ENCODE measurements at places on chromosomes 11 and 22.

DNA sequence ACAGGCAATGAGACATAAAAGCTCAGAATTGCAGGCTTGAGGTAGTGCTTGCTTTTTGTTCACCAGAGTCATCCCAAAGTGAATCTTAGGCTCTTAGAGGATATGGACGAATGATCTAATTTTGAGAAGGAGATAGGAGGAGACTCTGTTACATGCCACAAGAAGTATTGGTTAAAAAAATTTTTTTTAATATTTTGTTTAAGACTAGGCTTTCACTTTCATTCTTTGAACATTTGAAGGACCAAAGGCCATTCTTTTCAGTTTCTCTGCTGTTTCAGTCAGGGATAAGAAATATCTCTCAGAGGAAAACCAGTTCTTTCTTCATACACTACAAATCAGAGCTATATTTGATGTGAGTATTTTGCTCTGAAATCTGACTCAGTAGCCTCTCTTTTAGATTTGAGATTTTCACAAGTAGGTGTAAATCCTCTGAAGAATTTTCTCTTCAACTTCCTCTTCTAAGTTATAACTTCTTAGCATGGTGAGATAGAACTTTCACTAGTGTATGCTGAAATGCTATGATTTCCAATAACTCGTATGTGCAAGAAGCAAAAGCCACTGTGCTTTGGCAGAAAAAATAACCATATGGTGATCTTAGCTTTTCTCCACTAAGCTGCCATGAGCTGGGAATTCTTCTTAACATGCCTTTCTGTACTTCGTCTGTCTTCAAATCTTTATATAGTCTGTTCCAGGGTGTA is 24.1 kb upstream of the FAM181B start:
- DNase-seq, result no peak

DNA sequence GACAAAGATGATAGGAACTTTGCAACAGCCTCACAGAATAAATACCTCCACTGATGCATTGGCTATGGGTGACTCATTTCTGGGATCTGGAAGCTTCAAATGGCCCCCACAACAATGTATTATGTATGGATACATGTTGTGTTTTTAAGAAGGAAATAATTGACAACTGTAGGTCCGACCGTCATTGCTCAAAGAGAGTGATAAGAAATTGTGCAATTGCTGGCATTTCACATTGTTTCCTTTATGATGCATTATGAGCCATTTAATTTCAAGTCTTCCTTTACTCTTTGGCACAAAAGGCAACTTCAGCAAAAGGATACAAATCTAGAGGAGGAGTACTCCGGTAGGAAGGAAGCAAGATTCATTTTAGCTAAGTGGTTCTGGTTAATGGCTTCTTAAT is 2.0 kb downstream of the ANO3 start:
- DNase-seq, result no peak

GRCh38 chr22:40606306-40606705 is 30.2 kb downstream of the MRTFA start:
- no peak for DNase-seq

DNA sequence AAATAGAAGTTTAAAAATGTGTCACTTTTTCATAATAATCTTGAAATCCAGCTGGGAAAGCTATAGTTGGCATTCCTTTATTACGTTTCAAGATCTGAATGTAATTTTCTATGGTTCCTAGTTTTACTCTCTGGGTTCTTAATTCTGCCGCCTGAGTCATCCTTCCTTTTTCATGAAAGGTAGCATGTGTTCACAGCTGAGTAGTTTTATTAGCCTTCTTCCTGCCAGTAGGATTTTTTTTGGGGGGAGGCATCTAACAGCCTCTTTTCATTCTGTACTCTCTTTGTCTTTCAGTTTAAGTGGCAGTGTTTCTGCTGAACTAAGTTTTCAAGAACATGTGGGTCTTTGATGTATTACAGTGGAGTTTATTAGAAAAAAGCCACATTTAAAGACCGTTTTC is 36.5 kb downstream of the OR2AG2 start:
- peak; percentile 30 for DNase-seq

GRCh38 chr22:39458444-39459083 is 1.8 kb downstream of the MGAT3 start:
- no peak for DNase-seq

- DNase-seq, result peak; percentile 20
These were observed 85.0 kb upstream of the CLPB start for GRCh38 chr11:72519220-72519881.

DNA sequence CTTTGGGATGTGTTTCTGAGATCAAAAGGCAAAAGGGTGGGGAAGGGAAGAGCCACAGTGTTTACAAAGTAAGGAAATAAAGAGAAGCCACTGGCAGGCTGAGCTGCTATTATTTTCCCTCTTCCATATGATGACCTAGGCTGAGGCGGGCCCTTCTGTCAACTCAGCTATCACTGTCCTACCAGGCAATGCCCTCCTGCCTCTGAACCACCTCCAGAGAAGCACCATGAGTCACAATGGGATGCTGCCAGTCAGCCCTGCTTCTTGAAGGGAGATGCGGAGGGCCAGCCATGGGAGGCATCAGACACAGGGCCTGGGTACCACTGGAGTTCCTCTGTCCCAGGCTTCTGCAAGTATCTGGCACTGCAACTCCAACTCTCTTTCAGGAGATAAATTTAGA is 107.9 kb upstream of the BID start:
- no peak for DNase-seq

DNA sequence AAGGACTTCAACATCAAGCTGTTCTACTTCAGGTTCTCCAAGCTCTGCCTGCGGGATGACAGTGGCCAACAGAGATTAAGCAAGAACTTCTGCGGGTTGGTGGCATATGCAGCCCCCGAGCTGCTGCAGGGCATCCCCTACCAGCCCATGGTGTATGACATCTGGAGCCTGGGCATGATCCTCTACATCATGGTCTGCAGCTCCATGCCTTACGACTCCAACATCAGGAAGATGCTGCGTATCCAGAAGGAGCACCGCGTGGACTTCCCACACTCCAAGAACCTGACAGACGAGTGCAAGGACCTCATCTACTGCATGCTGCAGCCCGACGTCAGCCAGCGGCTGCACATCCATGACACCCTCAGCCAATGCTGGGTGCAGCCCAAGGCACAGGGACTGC is 2.8 kb upstream of the DGCR2 start:
- DNase-seq, result no peak

GRCh38 chr11:36431429-36432092 is 78.5 kb downstream of the TRAF6 start:
- no peak for DNase-seq

GRCh38 chr11:47916361-47916841 is 64.0 kb upstream of the PTPRJ start:
- DNase-seq, result no peak

- DNase-seq, result no peak
These were observed 10.0 kb upstream of the OR5M1 start for GRCh38 chr11:56624661-56625110.

DNA sequence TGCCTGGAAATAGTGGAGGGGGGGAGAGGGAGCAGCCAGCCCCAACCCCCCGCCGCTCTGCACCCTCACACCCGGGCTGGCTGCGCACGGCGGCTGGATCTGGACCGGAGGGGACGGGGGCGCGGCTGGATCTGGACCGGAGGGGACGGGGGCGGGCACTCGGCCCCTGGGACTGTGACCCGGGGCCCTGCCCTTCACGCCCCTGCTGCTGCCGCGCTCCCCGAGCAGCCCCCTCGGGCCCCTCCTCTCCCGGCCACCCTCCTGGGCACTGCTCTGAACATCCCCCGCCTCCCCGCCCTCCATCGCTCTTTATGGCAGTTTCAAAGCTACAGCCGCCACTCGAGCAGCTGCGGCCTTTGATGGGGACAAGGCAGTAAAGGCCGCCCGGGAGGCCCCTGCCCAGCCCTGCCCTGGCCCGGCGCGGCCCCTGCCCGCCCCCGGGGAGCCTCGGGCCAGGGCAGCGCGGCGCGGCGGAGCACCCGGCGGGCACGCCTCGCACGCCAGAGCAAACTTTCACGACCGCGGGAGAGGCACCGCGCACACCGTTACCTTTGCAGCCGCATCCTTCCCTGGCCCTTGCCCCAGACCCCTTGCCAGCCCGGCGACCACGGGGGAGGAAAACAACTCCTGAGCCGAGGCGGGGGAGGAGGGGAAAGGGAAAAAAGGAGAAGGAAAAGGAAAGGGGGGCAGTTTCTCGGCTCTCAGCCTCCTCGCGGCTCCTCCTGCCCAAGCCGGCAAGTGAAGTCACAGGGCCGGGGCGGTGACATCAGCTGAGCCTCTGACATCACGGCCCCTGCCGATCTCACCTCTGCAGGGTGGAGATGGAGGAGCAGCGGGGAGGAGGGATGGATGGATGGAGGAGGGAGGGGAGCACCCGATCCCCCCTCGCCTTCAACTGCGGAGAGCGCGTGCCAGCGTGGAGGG is 13.1 kb upstream of the TCF20 start:
- DNase-seq, result peak; percentile 47

GRCh38 chr11:12552692-12553091 is 121.5 kb upstream of the TEAD1 start:
- DNase-seq, result no peak

- DNase-seq, result no peak
These were observed 67.3 kb upstream of the PRR5 start for GRCh38 chr22:44634426-44635321.

DNA sequence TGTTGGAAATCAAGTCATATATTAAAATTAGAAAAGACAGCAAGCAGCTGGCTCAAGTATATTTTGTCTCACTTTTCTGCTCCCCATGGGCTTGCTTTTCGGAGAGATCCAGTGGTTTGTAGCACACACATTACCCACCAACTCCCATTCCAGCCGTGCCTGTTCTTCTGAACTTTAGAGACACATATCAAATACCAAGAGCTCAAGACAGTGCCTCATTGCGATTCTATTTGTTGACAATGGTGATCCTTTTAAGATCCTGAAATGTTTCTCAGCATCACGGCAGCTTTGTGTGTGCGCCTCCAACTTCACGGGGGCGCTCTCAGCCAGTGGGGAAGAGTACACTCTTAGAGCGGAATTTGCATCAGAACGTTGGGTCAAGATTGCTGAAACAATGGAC is 52.9 kb downstream of the BARX2 start:
- no peak for DNase-seq

- no peak for DNase-seq
These were observed 4.6 kb upstream of the MICAL3 start for GRCh38 chr22:18028817-18029527.

- DNase-seq, result no peak
These were observed 18.0 kb downstream of the MN1 start for GRCh38 chr22:27783436-27784119.

DNA sequence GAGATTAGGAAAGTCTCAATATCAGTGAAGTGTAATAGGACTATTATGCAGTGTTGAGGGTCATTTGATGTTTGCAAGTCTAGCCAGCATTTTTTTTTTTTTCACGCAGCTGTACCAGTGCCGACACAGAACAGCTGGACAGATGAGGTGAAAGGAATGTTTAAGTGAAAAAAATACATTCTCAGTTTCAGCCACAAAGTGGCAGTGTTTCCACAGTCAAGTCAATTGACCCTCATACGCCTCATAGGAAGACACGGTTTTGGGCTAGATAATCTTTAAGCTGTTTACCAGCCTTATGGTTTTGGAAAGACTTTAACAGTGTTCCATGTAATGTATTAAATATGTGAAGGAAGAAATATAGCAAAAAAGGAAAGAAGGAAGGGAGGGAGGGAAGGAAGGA is 349.9 kb upstream of the ANO3 start:
- DNase-seq, result no peak

- DNase-seq, result no peak
These were observed 150.0 kb downstream of the ADAMTS15 start for GRCh38 chr11:130598433-130598832.

DNA sequence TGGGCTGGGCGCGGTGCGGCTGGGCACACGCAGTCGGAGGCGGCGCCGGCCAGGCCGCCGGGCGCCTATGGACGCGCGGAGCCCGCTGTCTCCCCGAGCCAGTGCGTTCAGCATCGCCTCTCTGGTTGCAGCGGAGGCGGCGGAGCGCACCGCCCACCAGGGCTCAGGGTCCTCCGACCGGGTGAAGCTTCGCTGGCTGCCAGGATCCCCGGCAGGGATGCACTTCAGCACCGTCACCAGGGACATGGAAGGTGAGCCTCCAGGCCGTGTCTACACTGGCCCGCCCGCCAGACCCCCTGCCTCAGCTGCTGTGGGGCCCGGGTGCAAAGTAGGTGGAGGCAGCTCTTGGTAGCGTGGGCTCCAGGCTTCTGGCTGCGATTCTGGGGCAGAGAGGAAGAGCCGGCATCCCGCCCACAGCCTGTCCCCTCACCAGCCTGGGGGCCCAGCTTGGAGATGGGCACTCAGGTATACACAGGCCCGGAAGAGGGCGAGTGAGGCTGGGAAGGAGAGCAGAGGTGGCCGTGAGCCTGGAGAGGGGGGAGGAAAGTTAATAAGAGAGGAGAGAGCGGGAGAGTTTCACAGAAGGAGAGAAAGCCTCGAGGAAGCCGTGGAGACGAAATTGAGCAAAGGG is 1.0 kb upstream of the TBX1 start:
- no peak for DNase-seq

GRCh38 chr11:35144136-35144741 is 5.3 kb downstream of the CD44 start:
- peak; percentile 78 for DNase-seq

GRCh38 chr11:17894929-17895658 is 117.8 kb downstream of the SERGEF start:
- DNase-seq, result no peak

GRCh38 chr11:16338393-16338792 is 18.0 kb downstream of the SOX6 start:
- DNase-seq, result no peak

DNA sequence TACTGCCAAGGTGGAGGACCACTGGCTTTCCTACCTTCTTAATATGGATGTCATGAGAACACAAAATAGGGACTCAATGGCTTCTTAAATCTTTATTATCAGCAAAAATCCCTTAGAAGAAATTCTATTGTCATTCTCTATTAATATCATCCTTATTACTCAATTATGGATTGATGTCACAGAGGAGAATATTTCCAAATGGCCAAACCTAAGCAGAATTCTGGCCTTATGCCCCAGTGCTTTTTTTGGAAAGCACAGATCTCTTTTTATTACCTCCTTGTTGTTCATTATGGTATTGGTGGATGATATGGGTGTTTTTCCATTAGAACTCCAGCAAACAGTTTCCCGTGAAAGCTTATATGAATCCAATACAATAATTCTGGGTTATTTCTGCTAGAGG is 9.9 kb downstream of the CRTAM start:
- no peak for DNase-seq
